ENCODE measurements at places on chromosomes 4 and X.
A peak's percentile ranks its signal among the peaks of the same experiment; 100 is the strongest.

- DNase-seq = no peak
Measured at GRCh38 chrX:16444353-16444752, 205.6 kb upstream of the S100G start.

DNA sequence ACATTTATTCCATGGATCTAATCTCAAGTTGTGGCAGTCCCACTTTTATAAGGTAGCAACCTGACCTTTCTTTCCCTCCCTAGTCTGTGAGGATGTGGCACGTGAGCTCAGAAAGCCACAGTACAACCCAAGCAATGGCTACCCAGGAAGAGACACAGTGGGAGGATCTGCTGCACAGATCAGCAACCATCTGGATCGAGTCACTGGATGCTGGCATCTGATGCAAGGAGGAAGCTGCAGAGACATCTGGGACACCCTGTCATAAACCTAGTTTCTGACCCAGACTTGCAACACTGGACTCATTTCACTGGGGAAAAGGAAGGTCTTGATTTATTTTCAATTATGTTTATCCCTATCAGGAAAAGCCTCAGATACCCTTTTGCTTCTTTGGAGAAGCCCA is 327.1 kb downstream of the PAPSS1 start:
- DNase-seq = no peak

DNA sequence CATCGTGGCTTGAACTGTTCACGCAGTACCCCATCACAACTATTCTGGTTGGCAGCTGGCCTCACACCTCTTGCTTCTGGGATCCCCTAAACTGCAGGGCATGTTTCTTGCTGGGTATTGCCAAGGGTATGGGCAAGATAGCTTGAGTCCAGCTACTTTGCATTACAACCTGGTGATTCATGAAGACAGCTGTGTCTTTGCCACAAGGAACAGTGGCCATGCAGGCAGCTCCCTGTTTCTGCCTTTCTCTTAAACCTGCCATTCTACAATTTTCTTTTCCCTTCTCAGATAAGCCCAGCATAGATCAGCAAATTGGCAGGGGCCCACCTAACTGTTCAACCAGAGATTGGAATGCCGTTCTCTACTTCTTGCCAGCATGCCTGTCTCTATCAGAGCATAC is 42.8 kb downstream of the TENM3 start:
- DNase-seq = no peak

- DNase-seq = no peak
Measured at GRCh38 chrX:34365471-34365870, 233.4 kb upstream of the FAM47A start.

- no peak for DNase-seq
Measured at GRCh38 chr4:133377286-133377685, 228.2 kb downstream of the PCDH10 start.

- no peak for DNase-seq
Measured at GRCh38 chr4:15536552-15537499, 67.1 kb downstream of the CC2D2A start.

GRCh38 chrX:40172401-40173142 is 74.8 kb upstream of the BCOR start:
- no peak for DNase-seq

- DNase-seq = no peak
Measured at GRCh38 chr4:78951862-78952472, 12.7 kb upstream of the PAQR3 start.

GRCh38 chr4:189202182-189202868 is 738.3 kb upstream of the FRG1 start:
- DNase-seq = peak; percentile 1

GRCh38 chr4:30718021-30718542 is 2.1 kb upstream of the PCDH7 start:
- no peak for DNase-seq

DNA sequence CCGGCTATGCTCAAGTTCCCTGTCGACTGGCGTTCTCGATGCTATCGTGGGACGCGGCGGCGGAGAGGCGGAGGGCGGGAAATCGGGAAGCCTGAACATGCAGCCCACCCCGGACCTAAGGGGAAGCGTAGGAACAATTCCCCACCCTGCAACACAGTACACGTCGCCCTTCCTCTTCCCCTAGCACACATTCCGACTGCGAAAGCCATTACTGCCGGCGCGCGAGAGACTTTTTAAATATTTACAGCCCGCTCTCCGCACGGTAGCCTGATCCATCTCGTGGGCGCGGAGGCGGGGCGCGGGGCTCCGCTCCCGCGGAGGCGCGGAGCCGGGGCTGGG is 48.1 kb upstream of the BCOR start:
- no peak for DNase-seq

DNA sequence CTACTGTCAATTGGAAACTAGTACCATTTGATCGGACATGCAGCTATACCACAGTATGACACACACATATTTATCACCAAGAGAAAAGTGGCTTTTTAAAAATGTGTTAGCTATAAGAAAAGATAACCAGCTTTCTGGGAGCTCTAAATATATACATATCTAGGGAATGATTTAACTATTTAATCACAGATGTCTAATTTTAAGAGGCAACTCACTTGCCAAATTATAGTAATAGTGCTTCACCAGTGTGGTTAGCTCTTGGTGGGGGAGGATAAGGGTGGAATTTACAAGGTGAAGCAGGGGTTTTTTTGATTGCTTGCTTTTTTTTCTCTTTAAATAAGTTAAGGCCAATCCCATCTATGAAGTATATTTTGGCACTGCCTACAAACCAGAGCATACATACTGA is 547.7 kb upstream of the DIPK2B start:
- no peak for DNase-seq

DNA sequence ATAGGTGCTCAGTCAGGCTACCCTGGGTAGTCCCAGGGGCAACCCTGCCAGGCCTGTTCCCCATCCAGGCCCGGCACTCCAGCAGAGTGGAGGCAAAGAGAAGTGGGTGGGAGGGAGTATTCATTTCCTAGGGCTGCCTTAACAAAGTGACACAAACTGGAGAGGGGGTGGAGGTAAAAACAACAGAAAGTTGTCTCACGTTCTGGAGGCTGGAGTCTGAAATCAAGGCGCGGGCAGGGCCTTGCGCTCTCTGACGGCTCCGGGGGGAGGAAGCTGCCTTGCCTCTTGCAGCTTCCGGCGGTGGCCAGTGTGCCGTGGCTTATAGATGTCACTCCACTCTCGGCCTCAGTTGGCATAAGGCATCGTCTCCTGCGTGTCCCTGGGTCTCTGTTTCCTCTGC is 90.8 kb downstream of the DCTD start:
- DNase-seq = no peak

DNA sequence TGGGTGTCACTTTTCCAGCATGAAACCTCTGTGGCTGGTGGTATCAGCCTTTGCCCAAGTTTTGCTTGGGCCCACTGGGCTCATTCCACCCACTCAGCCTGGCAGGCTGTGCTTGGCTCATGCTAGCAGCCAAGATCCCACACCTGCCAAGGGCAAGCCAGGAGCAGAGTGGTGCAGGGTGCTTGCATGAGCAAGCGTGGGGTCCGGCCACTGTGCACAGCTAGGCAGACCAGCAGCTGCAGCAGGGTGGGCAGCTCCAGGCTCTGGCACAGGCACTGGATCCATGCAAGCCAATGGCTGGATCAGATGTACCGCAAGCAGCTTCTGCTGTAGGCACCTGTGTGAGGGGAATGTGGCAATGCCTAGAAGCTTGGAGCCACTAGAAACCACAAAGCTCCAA is 253.9 kb downstream of the SPOCK3 start:
- no peak for DNase-seq

- no peak for DNase-seq
Measured at GRCh38 chr4:87901422-87901992, 68.7 kb downstream of the MEPE start.

- DNase-seq = no peak
Measured at GRCh38 chrX:96027407-96027806, 657.2 kb upstream of the DIAPH2 start.

GRCh38 chr4:48653217-48654014 is 126.7 kb downstream of the FRYL start:
- peak; percentile 11 for DNase-seq

GRCh38 chr4:154368060-154368459 is 123.5 kb downstream of the DCHS2 start:
- no peak for DNase-seq

DNA sequence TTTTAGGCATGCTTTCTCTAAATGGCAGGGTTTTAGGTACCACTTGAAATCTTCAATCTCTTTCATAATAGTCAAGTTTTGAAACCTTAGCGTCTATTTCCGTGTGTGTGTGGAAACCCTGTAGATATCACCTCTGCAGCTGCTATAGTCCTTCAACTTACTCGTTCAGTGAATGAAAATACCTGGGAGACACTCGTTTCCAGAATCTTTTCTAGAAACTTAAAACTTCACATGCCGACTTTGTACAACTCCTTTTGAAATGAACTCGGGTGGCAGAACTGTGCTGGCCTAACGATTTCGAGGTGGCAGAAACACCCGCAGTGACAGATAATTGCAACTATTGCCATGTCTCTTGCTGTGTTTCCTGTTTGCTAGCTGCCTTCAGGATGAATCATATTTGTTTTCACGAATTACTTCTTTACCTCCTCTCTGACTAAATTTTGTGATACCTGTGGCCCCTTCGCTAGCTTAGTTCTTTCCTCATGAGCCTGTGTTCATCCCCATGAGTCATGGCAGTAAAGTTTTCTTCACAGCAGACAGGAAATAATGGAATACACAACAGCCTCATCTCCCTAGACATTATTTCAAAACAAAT is 104.7 kb upstream of the SMIM10 start:
- DNase-seq = no peak

DNA sequence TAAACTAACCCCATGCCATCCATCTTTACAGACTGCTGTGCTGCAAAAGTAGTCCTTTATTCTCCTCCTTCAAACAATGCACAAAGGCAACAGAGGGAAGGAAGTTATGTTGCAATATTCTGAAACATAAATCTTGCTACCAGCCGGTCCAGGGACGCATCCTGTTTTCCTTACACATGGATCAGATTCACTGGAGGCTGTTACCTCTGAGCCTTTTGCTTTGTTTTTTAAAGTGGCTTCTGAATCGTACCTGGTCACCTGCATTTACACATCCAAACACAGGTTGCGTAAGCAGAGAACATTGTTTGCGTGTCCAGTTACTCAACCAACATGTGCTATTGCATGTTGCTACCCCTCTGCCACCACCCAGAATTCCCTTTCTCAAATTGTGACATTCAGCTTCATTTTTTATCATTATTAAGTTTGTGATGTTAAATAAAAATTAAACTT is 8.8 kb downstream of the PPARGC1A start:
- no peak for DNase-seq

DNA sequence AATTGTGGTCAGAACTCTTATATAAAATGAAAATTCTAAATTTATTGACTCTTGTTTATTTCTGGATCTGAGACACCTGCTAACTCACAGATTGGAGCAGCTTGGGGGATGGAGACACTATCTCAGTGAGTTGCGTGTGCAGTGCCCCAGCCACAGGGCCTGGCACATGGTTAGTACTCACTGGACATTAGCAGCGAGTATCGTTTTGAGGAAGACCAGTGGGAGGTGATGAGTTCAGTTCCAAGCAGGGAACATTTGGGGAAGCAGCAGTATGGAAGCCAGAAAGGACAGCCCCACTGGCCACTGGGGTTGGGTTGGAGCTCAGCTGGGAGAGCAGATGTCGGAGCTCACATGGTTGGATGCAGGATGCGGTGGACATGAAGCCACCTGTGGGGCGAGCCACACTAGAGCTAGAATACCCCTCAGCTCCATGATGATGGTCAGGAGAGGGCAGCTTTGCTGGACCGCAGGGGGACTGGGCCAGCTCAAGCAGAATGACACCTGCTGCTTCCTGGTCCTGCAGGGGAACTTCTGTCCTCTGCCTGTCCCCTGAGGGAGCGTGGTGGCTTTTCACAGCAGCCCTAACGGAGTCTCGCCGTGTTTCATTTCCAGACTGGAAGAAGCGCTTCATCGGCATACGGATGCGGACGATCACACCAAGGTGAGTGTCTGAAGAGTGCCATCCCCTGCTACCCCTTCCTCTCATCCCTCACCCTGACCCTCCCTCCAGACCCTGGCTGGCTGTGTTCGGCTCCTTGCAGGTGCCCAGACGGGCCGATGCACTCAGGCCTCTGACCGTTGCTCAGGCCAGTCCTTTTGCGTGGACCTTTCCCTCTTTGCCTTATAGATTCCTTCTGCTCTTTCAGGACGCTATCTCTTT is 32.5 kb downstream of the HTRA3 start:
- DNase-seq = no peak

DNA sequence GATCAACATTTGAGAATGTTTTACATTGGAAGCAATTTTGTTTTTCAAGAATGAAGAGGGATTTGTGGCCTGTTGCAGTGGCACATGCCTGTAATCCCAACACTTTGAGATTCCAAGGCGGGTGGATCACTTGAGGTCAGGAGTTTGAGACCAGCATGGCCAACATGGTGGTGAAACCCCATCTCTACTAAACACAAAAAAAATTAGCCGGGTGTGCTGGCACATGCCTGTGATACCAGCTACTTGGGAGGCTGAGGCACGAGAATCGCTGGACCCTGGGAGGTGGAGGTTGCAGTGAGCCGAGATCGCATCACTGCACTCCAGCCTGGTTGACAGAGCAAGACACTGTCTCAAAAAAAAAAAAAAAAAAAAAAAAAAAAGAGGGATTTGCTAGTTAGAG is 127.8 kb downstream of the RPA4 start:
- no peak for DNase-seq

GRCh38 chrX:103175944-103176753 is 38.8 kb upstream of the BEX4 start:
- DNase-seq = peak; percentile 18

DNA sequence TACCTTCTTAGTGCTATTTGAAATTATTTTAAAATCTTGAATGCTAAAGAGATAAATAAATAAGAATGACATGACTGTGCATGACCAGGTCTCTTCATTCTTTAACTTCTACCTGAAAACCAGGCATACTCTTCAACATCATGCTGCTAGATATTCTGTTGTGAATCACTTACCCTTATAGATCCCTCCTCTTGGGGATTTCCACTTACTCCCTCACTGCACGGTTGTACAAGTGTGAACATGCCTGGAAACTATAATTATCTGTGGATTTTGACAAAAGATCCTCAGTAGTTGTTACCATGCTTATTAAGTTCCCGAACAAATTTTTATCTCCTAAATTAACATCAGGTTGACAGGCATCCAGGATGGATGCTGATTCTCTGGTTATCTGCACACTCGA is 54.3 kb downstream of the ADGRL3 start:
- no peak for DNase-seq

DNA sequence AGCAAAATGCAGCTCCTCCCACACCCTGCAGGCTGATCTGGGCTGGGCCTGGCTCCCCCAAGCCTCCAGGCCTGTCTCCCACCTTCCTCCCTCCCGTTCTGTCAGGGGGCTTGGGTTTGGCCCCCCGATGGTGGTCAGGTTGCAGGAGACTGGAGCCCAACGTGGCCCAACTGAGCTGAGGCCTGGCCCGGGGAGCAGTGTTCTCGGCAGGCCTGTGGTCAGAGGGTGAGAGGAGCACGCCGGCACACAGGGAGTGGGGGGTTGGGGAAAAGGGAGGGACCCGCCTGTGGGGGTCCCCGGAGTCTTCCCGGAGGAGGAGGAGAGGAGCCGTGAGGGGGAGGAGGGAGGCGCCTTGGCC is 43.2 kb upstream of the NKX1-1 start:
- no peak for DNase-seq

Measured in stimulated activated CD8-positive, alpha-beta memory T cell treated with anti-CD3 and anti-CD28 coated beads, Interleukin-4, amount 100 ng/mL, for 1 hour (primary cell).